ENCODE measurements at places on chromosomes 4 and X.

DNA sequence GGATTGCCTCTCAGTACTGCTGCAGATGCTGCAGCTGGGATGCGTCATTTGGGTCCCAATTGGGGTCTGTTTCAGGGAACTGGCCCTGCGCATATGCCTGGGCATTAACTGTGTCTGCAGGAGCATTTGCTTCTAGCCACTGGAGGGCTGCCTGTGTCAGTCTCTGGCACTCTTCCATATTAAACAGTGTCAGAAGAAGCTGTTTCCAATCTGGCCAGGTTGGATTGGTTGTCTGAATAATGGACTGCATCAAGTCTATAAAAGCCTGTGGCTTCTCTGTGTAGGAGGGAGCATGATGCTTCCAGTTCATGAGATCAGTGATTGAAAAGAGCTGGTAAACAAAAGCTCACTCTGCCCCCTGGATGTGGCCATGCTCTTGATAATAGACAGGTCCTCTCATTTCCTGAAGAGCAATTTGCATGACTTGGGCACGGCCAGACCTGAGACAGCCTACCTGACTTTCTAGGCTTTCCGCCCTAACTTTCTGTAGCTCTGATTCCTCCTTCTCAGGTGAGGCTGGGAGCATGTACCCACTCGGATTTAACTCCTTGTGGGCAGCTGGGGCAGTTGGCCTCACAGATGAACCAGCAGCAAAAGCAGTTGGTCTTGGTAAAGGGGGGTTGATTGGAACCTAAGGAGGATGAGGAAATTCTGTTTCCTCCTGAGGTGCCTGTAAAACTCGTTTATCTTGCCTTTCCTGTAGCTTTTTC is 29.2 kb downstream of the SULT1E1 start:
- DNase-seq, result no peak

GRCh38 chr4:81465406-81466340 is 6.0 kb downstream of the RASGEF1B start:
- no peak for DNase-seq

- DNase-seq, result no peak
Measured at GRCh38 chrX:1750267-1750666, 135.4 kb downstream of the ASMT start.

DNA sequence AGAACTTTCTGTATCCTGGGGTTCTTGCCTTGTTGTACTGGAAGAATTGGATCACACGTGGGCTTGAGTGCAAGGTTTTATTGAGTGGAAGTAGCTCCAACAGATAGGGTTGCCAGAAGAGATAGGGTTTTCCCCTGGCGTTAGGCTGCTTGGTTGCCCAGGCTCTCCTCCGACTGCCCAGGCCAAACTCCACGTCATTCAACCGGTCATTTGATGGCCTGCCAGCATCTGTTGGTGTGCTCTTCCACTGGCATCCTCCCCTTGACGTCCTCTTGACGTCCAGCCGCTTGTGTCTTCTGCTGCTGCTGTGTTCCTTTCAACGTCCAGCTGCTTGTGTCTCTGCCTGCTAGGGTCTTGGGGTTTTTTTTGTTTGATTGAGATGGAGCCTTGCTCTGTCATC is 340.3 kb upstream of the ZCCHC13 start:
- no peak for DNase-seq

- no peak for DNase-seq
Measured at GRCh38 chr4:129254126-129254525, 158.2 kb downstream of the C4orf33 start.

DNA sequence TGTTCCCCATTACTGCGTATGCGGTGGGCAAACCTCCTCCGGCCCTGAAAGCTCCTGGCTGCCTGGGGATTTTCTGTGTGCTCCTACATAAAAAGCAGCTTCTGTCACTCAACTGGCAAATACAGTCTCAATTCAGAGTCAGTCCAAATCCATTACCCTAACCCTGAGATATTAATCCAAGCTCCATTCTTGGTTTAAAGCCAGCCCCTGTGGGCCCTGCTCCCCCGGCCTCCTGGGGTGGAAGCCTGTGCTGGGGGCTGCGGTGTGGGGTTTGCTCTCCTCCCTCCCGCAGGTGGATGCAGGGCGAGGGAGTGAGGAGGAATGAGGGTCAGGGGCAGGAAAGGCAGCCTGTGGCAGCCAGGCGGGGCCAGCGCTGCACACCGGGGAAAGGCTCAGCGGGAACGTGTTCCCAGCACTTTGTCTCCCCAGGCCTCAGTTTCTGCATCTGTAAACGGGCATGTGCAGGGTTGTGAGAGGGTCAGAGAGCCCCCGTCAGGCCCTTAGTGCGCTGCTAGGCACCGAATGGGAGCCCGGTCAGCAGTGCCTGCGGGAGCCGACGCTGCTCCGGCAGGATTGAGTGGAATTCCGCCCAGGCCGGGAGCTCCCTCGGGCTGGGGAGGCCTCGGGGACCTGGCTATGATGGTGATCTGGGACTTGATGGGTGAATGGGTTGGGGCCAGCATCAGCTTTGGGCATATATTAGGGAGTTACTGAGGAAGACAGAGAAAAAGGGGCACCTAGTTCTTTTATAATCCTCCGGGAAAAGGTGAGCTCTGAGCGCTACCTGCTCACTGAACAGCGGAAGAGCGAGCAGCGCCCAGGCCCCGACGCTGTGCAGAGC is 6.3 kb upstream of the RGS12 start:
- peak; percentile 88 for DNase-seq

- DNase-seq, result no peak
Measured at GRCh38 chrX:40465735-40466551, 114.8 kb upstream of the ATP6AP2 start.

- DNase-seq, result no peak
Measured at GRCh38 chrX:3428792-3429191, 82.3 kb upstream of the MXRA5 start.

- DNase-seq, result peak; percentile 38
Measured at GRCh38 chr4:83285055-83285407, 433 bp upstream of the COQ2 start.

DNA sequence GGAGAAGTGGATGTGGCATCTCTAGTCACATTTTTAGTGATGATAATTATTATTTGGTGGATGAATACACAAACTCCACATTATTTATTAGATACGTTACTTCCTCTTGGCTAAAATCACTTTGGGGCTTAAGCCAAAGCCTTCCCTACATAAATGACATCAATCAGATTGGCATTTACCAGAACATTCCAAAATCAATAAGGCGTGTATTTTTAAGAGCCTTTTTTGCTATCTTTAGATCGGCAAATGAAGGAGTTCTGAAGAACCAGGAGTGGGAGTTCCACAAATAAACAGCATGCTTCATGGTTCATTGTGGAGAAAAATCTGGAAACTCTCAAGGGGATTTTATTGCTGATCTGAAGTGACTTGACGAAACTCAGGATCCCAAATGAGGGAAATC is 89.7 kb downstream of the AMELX start:
- no peak for DNase-seq

- no peak for DNase-seq
Measured at GRCh38 chr4:143411527-143412419, 75.1 kb downstream of the GAB1 start.

DNA sequence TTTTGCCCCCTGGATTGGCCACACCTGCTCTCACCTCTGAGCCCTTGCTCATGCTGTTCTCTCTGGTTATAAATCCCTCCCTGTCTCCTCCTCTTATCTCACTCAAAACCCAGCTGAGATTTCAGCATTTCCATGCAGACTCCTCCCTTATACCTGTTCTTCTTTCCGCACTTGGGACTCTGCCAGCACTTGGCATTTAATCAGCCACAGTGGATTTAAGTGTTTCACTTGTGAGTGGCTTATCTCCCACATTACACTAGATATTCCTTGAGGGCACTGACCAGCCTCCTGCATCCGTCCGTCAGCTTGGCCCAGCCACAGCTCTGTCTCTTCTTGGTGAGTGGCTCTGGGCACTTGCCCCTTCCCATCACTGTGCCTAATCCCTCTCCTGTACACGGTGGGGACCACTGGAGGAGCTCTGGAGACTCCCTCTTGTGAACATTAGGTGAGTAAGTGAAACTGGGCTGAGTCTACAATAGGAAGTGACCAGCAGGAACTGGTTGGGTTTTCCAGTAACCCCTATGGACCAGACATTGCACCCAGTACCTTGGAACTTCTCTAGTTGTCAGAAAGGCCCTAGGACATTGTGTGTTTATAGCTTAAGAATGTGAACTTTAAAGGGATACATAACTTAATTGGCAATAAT is 19.9 kb downstream of the FGFBP1 start:
- DNase-seq, result no peak

GRCh38 chr4:59608466-59608865 is 1591.7 kb upstream of the ADGRL3 start:
- DNase-seq, result no peak

GRCh38 chrX:13283950-13284546 is 35.8 kb downstream of the ATXN3L start:
- no peak for DNase-seq
